Thymus (tissue), 14 donors: ENCODE measurements at places on chromosomes 11 and 22.

DNA sequence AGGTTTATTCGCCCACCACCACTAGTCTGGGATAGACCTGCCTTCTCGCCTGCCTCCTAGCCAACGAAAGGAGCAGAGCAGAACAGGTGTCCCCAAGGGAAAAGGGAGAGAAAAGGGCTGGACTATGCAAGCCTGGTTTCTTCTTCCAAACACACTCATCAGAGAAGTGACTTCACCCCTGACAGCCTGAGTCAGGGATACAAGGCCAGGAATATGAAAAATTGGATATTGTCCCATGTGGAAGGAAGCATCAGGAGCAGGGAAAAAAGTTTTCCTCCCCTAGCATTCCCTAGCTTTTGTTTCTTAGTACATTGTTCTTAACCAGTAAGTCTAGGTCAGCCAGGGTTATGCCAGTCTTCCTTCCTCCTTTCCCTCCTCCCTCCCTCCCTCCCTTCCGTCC, 56.9 kb upstream of the TNRC6B start:
- DNase-seq, result no peak

- no peak for DNase-seq
Observed at GRCh38 chr22:45064313-45065278, 54.8 kb upstream of the PHF21B start.

DNA sequence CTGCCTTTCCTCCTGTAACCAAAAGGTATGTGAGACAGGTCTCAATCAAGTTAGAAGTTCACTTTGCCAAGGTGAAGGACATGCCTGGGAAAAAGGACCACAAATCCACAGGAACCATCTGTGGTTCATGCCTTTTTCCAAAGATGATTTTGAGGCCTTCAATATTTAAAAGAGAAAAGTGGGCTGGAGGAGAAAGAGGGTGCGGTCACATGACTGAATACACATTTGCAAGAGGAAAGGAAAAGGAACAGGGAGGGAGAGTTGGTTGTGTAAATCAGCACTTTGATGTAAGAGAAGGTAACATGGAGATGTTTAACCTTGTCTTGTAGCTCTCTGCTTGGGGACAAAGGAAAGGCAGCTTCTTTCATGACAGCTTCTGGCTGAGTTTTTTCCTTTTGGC, 21.2 kb downstream of the MOV10L1 start:
- DNase-seq, result no peak

DNA sequence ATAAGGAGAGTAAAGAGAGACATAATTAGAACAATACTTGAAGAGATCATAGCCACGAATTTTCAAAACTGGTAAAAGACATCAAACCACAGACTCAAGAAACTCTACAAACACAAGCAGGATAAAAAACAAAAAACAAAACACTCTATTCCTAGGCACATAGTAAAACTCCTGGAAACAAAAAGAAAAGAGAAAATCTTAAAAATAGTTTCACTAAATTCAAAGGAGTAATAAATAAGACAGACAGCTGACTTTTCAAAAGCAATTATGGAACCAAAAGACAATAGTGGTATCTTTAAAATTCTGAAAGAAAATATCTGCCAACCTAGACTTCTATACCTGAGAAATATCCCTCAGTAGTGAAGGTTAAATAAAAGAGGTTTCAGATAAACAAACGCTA, 9.2 kb upstream of the NARS2 start:
- DNase-seq, result no peak

DNA sequence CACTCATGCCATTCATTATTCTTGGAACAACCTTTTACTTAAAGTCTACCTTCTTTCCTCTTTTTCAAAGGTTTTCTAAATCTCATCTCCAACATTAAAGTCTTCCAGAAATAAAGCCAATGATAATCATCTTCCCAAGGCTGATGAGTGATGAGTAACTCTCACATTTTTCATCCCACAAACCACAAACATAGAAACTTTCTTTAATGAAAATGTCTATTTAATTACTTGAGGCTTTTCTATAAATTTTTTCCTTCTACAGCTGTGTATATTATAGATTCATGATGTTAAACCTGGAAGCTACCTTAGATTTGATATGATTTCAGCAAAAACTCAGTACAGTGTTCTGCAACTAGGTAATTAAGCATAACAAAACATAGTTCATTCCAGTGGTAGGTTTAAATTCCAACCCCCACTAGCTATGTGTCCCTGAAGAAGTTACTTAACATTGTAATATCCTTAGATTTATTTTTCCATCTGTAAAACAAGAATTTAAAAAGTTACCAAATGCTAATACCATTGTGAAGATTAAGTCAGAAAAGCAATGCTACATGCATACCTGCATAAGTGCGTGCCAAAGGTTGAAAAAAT, 845.4 kb downstream of the KCNA4 start:
- DNase-seq, result no peak

- no peak for DNase-seq
Observed at GRCh38 chr11:47669856-47670255, 27.5 kb upstream of the MTCH2 start.

- no peak for DNase-seq
Observed at GRCh38 chr11:100638648-100639047, 48.4 kb upstream of the ARHGAP42 start.

- DNase-seq, result no peak
Observed at GRCh38 chr22:44919691-44920090, 90.1 kb downstream of the PHF21B start.

- DNase-seq, result no peak
Observed at GRCh38 chr11:72826942-72827480, 12.8 kb downstream of the ATG16L2 start.

- DNase-seq, result no peak
Observed at GRCh38 chr11:1336836-1337646, 27.6 kb upstream of the TOLLIP start.

DNA sequence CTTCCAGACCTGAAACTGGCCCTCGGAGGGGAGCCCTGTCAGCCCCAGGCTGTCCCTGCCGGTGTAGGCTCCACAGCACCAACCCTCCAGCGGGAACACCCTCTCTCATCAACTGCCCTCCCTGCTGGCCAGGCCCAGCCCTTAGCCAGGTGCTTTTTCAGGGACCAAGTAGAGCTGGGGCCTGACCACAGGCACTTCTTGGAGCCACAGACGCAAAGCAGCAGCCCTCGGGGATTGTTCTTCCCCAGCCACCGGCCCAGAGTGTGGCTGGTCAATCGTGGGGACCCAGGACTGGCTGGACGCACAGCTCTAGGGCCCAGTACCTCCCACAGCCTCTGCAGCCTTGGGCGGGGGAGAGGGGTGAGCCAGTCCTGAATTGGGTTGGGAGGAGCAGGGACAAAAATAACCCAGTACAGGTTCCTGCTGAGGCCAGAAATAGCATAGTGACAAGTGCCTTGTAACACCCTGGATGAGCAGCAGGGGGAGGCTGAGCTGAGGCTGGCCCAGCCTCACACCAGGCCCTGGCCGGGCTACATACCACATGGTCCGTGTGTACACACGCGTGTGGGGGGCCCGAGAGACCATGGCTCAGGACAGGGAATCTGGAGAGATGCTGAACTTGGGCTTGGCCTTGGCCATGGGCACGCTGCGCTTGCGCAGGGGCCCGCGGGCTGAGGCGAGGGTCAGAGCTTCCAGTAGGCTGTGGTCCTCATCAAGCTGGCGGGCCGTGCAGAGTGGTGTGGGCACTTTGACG, 2.0 kb downstream of the KCNJ11 start:
- peak; percentile 52 for DNase-seq

DNA sequence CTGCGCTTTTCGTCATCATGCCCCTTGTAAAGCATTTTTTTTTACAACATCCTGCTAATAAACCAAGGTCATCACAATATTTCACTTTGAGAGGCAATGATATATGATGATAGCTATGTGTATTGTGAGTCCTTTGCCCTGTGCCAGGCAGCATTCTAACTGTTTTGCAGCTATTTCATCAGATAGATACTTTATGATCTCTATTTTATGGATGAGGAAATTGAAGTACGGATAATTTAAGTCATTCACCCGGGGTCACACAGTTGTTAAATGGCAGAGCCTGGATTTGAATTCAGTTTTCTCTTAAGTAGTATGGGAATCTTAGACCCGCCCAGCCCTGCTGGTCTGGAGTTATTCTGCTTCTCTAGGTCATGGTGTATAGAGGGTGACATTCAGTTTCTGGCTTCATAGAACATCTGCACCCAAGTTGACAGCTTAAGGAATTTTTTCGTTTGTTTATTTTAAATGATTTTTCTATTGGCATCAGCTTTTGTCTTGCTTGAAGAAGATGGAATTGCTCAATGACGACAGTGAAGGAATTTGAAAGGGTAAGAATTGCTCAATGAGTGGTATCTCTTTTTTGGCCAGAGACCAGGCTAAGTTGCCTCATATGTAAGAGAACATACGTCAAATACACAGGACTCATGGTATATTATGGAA, 926 bp downstream of the PRR5L start:
- no peak for DNase-seq

DNA sequence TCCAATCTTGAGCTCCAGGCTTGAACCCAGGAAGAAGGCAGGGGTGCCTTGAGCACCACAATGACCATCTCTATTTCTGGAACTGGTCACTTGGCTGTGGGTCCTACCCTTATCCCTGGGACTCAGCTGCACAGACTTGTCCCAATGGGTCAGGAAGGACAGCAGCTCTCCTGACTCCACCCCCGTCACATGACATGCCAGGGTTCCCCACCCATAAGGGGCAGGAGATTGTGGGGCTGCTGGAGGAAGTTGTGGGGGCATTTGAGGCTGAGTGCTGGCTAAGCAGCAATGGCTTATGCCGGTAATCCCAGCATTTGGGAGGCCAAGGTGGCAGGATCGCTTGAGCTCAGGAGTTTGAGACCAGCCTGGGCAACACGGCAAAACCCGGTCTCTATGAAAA, 56.2 kb downstream of the NFAM1 start:
- no peak for DNase-seq

- DNase-seq, result no peak
Observed at GRCh38 chr22:20106205-20106848, 9.6 kb upstream of the RANBP1 start.

DNA sequence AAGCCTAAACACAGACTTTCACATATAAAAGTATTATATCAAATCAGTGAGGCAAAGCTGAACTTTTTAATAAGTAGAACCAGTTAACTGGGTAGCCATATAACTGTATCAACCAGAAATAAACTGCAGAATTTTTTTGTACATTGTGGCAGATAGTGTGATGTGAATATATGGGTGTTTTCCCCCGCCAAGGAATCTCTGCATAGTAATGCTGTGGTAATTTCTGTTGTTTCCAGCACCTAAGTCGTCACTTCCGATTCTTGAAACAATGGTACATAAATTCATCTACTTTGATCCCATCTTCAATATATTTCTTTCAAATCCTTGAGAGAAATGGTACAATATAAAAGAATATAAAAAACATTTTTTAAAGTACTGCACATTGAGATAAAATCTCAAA, 39.6 kb downstream of the NARS2 start:
- no peak for DNase-seq

GRCh38 chr11:8382436-8383053, 118.9 kb upstream of the LMO1 start:
- DNase-seq, result no peak

GRCh38 chr11:77122576-77123212, 5.4 kb upstream of the MYO7A start:
- DNase-seq, result no peak

GRCh38 chr11:122343210-122343609, 227.2 kb upstream of the BLID start:
- no peak for DNase-seq

- DNase-seq, result no peak
Observed at GRCh38 chr22:42943981-42944380, 71.0 kb downstream of the PACSIN2 start.

DNA sequence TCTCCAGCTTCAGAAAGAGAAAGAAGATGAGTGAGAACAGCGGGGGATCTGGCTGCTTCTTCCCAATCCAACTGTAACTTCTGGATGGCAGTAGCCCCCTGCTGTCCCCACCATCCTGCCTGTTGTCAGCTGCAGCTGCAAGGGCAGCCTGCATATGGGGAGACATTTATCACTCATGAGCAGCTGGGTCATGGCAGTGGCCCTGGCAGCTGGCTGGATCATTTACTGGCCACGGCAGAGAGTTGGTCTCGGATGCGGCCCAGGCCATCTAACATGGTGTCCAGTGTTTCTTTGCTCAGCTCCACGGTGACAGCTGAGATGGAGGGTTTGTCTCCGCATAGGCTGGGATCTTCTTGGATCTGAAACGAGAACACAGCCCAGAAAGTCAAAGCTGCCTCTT, 14.8 kb downstream of the COMMD9 start:
- DNase-seq, result no peak

GRCh38 chr11:65911682-65912568, 6.9 kb downstream of the C11orf68 start:
- DNase-seq, result no peak

GRCh38 chr11:3004481-3004880, 12.4 kb upstream of the NAP1L4 start:
- DNase-seq, result no peak

DNA sequence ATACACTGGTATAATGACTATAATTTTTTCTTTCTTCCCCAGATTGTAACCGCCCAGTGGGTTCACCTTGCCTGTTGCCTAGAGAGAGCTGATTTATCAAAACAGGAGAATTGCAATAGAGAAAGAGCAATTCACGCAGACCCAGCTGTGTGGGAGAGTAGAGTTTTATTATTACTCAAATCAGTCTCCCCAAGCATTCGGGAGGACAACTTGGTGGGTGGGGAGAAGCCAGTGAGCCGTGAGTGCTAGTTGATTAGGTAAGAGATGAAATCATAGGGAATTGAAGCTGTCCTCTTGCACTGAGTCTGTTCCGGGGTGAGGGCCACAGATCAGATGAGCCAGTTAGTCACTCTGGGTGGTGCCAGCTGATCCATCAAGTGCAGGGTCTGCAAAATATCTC, 73.2 kb downstream of the SLC35F2 start:
- no peak for DNase-seq

- no peak for DNase-seq
Observed at GRCh38 chr11:12198251-12199222, 88.1 kb downstream of the MICAL2 start.
